SJSA1 (cell line): ENCODE measurements at places on chromosomes 6 and 20. TPM values are rescaled to one million over a fixed set of nuclear protein-coding genes. Genes with fewer than 3 reads are reported as not detected.

DNA sequence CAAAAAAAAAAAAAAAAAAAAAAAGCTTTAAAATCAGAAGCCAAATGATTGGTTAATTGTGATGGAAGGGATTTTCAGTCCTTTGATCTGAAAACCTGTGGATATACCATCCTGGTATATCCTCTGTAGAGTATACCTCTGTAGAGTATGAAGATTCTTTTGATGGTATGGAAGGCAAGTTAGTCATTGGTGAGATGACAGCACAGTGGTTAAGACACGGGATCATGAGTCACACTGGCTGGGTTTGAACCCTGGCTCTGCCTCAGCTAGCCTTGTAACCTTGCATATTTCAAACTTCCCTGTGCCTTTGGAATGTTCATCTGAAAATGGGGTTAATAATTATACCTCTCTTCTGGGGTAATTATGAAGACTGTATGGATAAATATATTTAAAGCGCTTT lies 179.3 kb downstream of the CARMIL1 start:
- H3K27me3 ChIP-seq, result no peaks in the 10 kb centered on the region
- H3K4me1 ChIP-seq, result no peaks in the 10 kb centered on the region; the same call in 1 of the 2 replicates
- H3K4me3 ChIP-seq, result no peak overlapping the region

- no peaks in the 10 kb centered on the region for H3K4me1 ChIP-seq
- no peaks in the 10 kb centered on the region for H3K27me3 ChIP-seq
- H3K4me3 ChIP-seq, result no peak overlapping the region
- H3K27ac ChIP-seq, result no peak overlapping the region
Observed at GRCh38 chr6:135423649-135424128, 73.9 kb downstream of the AHI1 start.

DNA sequence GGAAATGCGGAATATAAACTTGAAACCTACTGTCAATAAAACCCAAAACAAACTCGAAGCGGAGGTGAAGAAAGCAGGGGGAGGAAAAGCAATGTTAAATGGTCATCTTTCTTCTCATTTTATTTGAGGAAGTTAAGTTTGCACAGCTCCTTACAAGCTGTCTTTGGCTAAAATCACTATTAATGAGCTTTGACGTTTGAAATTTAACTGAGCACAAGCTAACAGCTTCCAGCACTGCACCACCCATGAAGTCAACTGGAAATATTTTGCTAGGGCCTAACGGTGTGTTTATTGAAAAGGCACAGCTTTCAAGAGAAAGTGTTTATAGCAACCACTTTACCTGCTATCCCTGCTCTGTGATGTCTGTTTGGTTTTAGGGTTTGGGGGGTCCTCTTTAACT lies 103.8 kb downstream of the PKHD1 start:
- no peaks in the 10 kb centered on the region for H3K36me3 ChIP-seq
- H3K4me1 ChIP-seq, result no peaks in the 10 kb centered on the region
- DNase-seq, result no peak

ARFGEF3 gene
- total RNA-seq, result not detected in 2 replicates

LHFPL5 gene
- not detected in 2 replicates for total RNA-seq

VWA7 gene
- not detected in 2 replicates for total RNA-seq
